ENCODE measurements at places on chromosomes 11 and 22.

DNA sequence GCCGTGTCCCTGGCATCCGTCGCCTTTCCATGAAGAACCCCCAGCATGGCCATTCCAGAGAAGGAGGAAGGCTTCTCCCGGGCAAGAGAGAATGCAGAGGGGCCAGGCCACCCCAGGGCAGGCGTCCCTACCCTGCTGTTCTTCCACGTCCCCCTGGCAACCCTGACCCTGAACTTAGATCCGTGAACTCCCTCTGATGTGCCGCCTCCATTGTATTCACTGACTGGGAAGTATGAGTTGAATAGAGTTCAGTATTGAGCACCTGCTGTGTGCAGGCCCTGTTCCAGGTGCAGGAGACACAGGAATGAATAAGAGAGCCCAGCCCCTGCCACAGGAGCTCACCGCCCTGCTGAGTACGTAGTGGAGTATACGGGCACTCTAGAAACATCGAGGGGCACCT, 29.1 kb upstream of the RELT start:
- no peak for DNase-seq

GRCh38 chr22:39908737-39909136, 7.9 kb downstream of the GRAP2 start:
- DNase-seq, result no peak

- DNase-seq, result no peak
These were observed 72.1 kb downstream of the ATXN10 start for GRCh38 chr22:45743687-45744086.

DNA sequence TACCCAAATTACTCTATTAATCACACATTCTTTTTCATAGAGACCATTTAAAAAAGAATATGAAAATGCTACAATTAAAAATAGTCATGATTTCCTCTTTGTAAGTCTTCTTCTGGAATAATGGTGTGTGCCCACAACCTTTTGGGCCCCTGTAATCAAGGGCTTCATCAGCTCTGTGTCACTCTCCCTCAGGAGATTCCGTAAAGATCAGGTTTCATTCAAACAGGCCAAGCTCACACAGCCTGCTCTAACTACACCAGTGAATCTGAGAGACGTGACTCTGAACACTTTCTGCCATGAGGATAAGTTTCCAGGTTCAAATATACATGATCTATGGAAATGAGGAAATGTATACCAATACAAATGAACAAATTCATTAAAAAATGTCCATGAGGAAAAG, 9.5 kb downstream of the DRICH1 start:
- DNase-seq, result no peak

DNA sequence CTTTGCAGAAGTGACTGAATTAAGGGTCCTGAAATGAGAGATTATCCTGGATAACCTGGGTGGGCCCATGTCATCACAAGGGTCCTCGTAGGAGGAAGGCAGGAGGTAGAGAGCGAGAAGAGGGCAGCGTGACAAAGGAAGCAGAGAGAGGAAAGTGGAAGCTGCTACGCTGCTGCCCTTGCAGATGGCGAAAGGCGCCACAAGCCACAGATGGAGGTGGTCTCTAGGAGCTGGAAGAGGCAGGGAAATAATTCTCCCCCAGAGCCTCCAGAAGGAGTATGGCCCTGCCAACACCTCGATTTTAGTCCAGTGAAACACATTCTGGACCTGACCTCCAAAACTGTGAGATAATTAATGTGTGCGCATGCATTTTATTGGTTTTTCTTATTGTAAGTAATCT, 13.4 kb downstream of the TMEM184B start:
- DNase-seq, result no peak

- DNase-seq, result no peak
These were observed 141.8 kb downstream of the MPPED1 start for GRCh38 chr22:43553451-43554258.

DNA sequence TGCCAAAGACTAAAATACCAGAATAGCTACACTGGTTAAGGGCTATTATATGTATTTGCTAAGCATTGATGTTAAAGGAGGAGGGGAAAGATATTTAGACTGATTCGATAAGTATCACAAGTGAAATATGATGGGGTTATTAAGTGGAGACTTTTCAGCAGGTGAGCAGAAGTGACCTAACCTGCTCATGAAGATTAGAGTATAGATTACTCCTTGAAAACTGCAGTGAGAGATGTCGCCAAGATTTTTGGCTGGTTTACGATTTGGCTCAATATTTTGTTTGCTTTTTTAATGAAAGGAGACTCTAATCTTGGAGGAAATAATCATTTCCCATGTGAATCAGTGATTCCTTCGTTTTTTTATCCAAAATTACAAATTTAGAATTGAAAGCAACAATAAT, 1279.5 kb upstream of the TENM4 start:
- no peak for DNase-seq

DNA sequence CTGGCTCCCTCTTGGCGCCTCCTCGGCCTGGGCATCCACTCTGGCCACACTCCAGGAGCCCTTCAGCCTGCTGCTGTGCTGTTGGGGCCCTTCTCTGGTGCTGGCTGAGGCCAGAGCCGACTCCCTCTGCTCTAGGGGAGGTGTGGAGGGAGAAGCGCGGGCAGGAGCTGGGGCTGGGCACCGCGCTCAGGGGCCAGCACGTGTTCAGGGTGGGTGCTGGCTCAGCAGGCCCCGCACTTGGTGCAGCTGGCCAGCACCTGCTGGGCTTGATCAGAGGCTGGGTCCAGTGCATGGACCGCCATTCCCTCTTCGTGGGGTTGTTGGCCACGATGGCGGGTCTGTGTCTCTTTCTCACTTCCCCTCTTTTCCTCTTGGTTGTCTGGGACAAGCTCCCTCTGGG, 2381.0 kb downstream of the LRRC4C start:
- no peak for DNase-seq

DNA sequence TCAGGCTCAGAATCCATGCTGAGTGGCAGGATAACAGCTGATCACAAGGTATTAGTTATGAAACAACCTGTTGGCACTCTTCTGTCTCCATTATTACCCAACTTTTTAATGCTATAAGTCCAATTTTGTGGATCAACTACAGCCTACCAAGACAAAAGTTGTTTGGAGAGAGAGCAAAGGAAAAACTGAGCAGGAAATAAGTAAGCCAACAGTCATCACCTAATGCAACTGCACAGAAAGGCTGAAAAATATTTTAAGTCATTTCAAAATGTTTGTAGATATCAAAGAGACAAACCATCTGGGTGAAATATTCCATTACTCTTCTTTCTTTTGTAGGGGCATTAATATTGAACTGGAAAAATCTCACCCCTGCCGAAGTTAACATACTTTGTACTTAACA, 41.6 kb downstream of the FDX1 start:
- no peak for DNase-seq

DNA sequence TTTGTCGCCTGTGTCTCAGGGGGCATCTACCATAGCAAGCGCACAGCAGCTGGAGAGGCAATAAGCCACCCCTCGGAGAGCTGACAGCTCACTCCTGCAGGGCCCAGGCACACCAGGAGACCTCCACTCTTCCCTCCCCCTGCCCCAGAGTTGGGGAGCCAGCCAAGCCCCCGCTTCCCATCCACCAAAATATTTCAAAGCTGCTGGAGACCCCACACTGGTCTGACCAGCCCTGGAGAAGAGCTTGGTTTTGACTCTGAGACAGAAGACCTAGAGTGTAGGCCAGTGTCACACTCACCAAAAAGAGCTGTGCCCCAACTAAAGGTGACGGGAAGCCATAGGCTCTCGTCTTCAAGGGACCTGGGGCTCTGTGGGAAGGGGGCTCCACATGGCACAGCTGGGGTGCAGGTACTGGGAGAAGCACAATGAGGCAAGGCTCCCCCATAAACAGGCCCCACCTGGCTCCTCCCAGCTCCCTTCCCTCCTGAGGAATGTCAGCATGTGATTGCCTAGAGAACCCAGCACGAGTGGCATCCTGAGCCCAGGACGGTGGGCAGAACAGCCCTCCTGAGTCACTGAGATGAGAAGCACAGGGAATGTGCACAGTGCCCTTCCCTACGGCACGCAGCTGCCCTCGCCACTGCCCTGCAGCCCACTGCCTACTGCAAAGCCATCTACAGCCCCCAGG, 5.8 kb upstream of the GNAZ start:
- no peak for DNase-seq

DNA sequence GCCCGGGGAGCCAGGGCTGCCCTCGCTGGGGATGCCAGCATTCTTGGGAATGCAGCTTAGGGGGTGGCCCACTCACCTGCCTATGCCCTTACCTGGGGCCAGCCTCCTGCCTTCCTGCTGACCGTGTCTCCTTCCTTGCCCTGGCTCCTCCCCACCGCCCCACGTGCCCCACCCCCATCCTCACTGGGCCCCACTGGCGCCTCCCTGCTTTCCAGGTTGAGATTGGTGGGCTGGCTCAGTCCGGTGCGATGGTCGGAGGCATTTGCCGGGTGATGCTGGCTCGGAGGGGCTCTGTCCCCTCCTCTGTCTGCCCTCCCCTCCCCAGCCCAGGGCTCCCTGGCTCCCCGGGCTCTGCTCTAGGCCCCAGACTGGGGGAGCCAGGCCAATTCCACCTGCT, 34.1 kb upstream of the GRAMD4 start:
- no peak for DNase-seq

DNA sequence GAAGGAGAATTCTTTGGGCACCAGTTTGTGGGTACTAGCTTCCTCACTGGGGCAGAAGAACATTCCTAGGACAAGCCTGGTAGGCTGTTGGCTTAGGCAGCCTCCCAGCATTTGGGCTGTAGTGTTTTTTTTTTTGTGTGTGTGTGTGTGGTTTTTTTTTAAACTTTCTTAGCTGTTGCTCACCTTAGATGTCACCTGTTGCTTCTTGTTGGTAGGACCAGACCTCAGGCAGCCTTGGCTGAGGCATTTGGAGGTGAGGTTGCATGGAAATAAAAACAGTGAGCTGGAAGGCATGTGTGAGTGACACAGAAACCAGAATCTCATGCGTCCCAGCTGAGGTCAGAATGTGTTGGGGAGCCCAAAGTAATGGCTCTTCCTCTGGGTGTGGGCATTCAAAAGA, 21.3 kb downstream of the AMPD3 start:
- DNase-seq, result no peak

- DNase-seq, result no peak
These were observed 4.0 kb upstream of the SCUBE2 start for GRCh38 chr11:9095421-9095820.

DNA sequence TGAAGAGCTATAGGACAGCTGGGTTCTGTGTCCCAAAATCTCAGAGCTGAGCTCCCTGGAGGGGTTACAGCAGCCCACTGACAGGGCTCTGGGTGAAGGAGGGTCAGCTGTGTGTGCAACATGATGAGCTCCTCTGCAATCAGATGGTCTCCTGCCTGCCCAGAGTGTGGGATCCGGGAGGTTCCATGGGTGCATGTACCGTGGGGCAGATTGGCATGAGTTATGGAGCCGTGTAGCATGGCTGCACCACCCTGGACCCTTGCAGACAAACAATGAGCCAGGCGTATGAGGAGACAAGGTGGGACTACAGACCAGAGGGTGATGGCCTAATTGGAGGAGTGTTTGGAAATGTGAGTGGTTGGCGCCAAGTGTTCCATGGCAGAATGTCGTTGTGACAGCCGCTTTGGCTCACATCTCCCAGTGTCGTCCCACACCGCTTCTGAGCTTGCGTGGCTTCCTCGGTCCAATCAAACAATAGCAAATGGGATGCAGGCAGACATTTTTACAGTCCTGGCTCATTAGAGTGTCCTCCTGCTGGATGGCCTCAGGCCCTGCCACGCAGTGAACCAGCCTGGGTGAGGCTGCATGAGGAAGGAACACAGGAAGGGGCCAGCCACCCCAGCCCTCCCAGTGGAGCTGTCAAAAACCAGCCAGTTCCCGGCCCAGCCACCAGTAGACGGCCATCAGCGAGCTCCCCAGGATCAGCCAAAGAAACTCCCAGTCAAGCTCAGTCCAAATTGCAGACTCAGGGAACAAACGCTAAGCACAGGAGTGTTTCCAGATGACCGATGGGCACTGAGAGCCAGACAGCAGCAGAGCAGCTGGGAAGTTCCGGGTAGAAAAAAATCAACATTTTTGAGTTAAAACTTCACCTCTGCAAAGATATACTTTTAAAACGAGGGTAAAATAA, 1066.9 kb downstream of the BRD1 start:
- DNase-seq, result no peak

GRCh38 chr11:1675536-1676228, 21.3 kb upstream of the KRTAP5-6 start:
- no peak for DNase-seq

- DNase-seq, result no peak
These were observed 52.0 kb downstream of the AMBRA1 start for GRCh38 chr11:46541593-46542371.

- DNase-seq, result no peak
These were observed 165.1 kb downstream of the DBX1 start for GRCh38 chr11:19995145-19995544.

GRCh38 chr11:64969209-64969608, 2.7 kb downstream of the MAJIN start:
- no peak for DNase-seq

- DNase-seq, result no peak
These were observed 788.3 kb downstream of the NTM start for GRCh38 chr11:132158696-132159095.

DNA sequence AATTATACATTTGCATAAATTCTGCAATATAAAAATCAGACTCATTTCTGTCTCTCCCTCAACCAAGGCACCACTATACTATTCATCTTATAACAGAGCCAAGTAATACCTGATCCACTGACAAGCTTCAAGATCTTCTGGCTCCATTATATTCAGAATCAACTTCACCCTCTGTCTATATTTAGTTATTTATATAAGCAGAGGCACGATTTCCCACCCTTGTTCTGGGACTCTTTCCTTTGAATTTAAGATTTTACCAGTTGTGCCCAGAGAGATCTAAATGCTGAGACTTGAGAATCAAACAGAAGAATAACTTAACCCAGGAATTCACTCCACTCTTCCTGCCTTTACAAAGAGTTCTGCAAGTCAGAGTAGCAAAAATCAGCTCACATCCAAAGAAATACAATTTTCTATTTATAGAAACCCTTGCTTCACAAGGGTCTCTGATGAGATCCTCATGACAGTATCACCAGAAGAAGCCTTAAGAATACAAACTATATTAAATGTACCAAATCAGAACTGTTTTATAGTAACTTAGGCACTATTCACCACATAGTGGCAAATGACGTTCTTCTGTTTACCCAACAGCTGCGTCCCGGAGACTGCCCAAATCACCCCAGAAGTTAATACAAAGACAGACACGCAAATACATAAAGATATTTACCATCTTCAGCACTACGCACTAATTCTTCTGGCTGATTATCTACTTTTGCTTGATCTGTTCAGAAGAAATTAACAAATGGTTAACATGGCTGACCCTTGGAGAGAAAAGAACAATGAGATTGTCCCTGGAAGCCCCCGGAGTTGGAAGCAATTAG, 32.3 kb upstream of the CCDC89 start:
- DNase-seq, result no peak

Measured in stimulated activated CD4-positive, alpha-beta T cell treated with anti-CD3 and anti-CD28 coated beads, Interleukin-12 subunit alpha, Interleukin-12 subunit beta, amount 100 ng/mL, for 24 hours (primary cell).